ENCODE measurements at places on chromosomes 5 and 9.
A peak's percentile ranks its signal among the peaks of the same experiment; 100 is the strongest.

DNA sequence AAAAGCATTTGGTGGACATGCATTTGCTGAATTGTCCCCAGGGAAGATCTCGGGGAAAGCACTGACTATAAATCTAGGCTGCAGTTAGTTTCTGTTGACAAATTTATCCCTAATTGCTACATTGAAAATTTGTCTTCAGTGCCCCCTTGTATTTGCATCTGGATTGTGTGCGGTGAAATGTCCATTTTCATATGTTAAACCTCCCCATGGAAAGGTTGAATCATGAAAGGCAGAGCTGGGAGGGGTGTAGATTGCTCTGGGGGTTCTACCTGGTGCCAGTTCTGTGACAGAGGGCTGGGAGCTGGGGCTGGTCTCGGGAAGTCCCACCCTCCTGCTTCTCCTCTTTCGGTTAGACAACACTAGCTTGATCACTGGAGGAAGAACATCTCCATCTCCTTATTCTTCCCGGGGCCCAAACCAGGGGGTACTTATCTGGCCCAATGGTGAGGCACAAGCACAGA, 101.9 kb downstream of the GADD45G start:
- no peak for DNase-seq

- no peak for DNase-seq
Measured at GRCh38 chr9:132077881-132078698, 1.6 kb downstream of the MED27 start.

- DNase-seq: no peak
Measured at GRCh38 chr5:158027806-158028775, 169.1 kb upstream of the CLINT1 start.

DNA sequence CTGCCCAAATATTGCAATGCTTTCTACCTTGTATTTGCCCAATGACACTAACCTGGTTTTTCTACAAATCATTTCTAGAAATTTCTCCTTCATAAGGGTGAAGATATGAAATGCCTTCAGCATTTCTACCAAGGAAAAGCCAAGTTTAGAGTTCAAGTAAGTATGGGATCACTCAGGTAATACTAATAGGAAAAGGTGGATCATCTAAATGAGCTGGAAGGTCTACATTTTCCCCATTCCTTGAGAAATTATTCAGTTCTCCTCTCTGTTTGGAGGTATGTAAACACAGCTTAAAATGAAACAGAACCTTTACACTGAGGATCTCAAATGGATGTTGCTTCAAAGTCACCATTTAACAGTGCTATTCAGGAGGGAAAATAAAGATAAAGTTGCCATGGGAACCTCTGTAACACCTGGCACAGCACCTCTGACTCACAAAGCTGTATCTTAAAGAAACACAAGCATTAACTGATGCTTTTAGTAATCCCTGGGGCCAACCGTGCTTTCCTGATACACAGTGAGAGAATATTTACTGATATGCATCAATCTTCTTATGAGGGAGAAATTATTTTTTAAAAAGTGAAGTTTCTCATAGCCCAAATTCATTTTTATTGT, 161.3 kb downstream of the DRD1 start:
- no peak for DNase-seq

GRCh38 chr9:65409471-65409980, 124.5 kb upstream of the FOXD4L5 start:
- DNase-seq: no peak

GRCh38 chr5:34751807-34752736, 86.9 kb upstream of the TTC23L start:
- DNase-seq: no peak

DNA sequence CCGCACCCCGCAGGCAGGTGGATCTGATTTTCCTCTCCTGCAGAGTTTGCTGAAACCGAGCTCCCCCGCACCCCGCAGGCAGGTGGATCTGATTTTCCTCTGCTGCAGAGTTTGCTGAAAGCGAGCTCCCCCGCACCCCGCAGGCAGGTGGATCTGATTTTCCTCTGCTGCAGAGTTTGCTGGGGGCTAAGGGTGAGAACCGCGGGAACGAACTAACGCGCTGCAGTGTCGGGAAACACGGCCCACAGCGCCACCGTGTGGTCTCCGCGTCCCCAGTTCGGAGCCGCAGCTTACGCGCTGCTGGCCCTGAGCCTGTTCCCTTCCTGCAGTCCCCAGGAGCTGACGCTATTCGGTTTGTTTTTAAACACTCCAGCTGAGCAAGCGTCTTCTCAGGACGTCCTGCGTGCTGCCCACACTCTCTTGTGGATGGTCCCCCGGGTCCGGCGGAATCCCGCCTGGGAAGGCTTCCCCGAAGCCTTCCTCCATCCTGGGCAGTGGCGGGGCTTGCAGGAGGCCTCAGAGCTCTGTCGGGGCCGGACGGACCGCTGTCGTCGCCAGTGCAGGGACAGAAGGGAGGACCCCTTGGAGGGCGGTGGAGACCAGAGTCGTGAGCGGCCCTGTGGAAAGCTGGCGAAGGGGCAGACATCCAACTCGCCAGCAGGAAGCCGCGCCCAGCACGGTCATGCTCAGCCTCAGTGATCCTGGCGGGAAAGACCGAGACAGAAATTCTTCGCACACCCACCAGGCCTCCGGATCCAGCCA, 121.2 kb upstream of the LPCAT1 start:
- DNase-seq: peak; percentile 82

Data from stimulated activated CD4-positive, alpha-beta T cell treated with anti-CD3 and anti-CD28 coated beads, Interleukin-12 subunit alpha, Interleukin-12 subunit beta, amount 100 ng/mL, for 4 hours (primary cell).